Muscle of leg (tissue), 16 donors: ENCODE measurements at places on chromosomes 5 and 9.

- peak overlapping the region; percentile 80 for H3K4me3 ChIP-seq
- H3K27me3 ChIP-seq: peaks cover 6% of the 10 kb centered on the region
- no peaks in the 10 kb centered on the region for H3K36me3 ChIP-seq
- peak overlapping the region; percentile 72 for H3K27ac ChIP-seq
- H3K4me1 ChIP-seq: peaks cover 6% of the 10 kb centered on the region
Measured at GRCh38 chr5:56815658-56816545, 553 bp downstream of the MAP3K1 start.

- H3K27ac ChIP-seq: no peak overlapping the region
- H3K4me1 ChIP-seq: no peaks in the 10 kb centered on the region
- no peaks in the 10 kb centered on the region for H3K36me3 ChIP-seq
- H3K4me3 ChIP-seq: no peak overlapping the region
- H3K27me3 ChIP-seq: no peaks in the 10 kb centered on the region
- no peak for DNase-seq
Measured at GRCh38 chr9:79164406-79164805, 407.4 kb upstream of the TLE4 start.

GRCh38 chr5:60223342-60223741, 329.8 kb upstream of the PDE4D start:
- no peaks in the 10 kb centered on the region for H3K27me3 ChIP-seq
- H3K4me1 ChIP-seq: no peaks in the 10 kb centered on the region
- no peak for DNase-seq
- no peak overlapping the region for H3K27ac ChIP-seq
- H3K36me3 ChIP-seq: no peaks in the 10 kb centered on the region

DNA sequence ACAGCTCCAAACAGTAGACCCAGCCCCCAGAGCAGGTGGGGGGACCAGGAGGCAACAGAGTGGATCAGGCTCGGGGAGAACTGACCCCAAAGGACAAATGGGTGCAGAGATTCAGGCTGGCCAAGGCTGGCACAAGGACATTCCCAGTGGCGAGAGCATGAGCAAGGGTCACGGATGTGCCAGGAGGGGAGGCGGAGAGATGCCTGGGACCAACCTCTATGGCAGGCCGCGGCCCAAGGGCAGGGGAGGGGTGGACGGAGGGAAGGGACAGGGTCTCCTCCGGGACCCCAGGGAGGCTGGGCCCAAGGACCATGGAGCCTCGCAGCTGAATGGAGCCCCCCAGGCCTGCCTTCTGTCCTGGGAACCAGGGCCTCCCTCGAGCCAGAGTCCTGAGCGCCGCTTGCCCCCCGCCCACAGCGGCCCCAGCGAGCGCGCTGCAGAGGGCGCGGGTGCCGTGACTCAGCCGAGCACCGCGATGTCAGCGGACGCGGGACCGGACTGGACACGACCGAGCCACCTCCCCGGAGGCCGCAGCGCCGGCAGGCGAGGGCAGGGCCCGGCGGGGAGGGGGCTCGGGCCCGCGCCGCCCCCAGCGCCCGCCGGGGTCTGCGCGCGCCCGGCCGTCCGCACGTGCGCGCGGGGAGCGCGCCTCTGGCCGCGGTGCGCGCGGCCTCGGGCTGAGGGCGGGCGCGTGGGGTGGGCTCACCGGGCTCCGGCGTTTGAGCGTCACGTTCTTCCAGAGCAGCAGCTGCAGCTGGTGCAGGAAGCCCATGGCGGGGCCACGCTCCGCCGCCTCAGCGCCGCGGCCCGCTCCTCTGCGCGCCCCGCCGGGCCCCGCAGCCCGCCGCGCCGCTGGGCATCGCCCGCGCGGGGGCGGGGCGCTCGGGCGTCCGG, at the start of gene ABCA2:
TSS of gene ABCA2 (minus strand) at position 869 of the 894 bp plus-strand sequence. CDS start at position 772, 97 bp downstream.
- peak within 1 kb of the TSS; percentile 56 for H3K4me3 ChIP-seq
- H3K4me1 ChIP-seq: peaks cover 62% of the 10 kb centered on the region
- DNase-seq: no peak
- peaks cover 5% of the 10 kb centered on the region for H3K27me3 ChIP-seq
- H3K27ac ChIP-seq: no peak within 1 kb of the TSS

GRCh38 chr5:81065492-81065891, 105.3 kb downstream of the RASGRF2 start:
- no peak for DNase-seq
- H3K27me3 ChIP-seq: no peaks in the 10 kb centered on the region
- H3K36me3 ChIP-seq: no peaks in the 10 kb centered on the region
- no peaks in the 10 kb centered on the region for H3K4me1 ChIP-seq
- peak overlapping the region; percentile 20 for H3K27ac ChIP-seq

- H3K27ac ChIP-seq: no peak overlapping the region
- peaks cover 63% of the 10 kb centered on the region for H3K4me1 ChIP-seq
- no peak overlapping the region for H3K4me3 ChIP-seq
- no peak for DNase-seq
- no peaks in the 10 kb centered on the region for H3K27me3 ChIP-seq
Measured at GRCh38 chr5:132422720-132423437, 53.4 kb downstream of the SLC22A5 start.

DNA sequence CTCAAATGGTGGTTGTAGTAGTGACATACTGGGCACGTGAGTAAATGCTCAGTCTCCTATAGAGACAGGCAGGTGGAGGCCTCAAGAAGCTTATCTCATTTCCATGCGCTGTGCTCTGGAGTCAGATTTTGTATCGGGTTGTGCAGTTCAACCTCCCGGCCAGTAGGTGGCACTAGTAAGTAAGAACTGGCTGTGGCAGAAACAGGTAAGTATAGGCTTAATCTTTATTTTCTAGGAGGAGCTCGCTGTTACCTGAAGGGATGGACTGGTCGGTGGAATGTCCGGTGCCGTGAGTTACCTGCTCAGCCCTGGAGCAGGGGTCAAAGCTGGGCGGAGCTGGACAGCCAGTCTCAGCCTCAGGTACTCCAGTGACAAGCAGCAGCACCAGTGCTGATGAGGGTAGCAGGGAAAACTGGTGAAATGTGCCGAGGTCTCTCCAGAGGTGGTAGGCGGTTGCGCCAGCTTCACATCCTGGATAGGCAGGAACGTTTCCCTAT, 880.1 kb upstream of the SEMA6A start:
- no peaks in the 10 kb centered on the region for H3K4me1 ChIP-seq
- no peak overlapping the region for H3K27ac ChIP-seq
- H3K27me3 ChIP-seq: no peaks in the 10 kb centered on the region
- H3K36me3 ChIP-seq: no peaks in the 10 kb centered on the region
- DNase-seq: no peak

DNA sequence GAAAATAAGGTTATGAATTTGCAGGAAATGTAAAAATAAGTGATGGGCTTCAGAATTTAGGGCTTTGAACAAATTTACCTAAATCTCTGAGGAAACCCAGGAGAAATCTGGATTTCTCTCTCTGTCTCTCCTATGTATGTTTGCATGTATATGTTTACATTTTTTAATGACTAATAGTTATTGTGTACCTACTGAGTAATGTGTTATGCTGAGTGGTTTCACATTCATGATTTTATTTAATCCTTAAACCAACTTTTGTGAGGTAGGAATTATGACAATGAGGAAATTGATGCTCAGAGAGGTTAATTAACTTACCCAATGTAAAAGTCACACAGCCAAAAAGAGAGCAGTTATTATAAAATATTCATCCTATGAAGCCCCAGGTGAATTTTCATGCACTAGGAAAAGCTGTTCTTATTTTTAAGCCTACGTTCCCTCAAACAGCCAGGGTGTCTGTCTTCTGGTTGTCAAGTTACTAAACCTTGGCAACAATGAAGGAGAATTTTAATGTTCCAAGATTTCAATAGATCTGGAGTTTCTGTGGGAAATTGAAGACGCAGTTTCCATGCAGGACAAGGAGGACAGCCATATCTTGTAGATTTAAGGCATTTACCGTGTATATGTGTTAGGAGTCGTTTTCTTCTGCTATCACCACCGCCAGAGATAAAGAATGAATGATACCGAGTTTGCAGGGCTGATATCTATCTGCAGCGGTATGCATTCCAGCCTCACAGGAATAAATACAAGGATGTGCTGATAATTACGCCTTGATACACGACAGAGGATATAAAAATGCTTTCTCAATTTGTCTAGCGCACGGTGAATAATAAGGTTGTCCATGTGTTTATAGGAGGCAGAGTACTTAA, 484.8 kb downstream of the ZSWIM6 start:
- H3K27me3 ChIP-seq: peaks cover 2% of the 10 kb centered on the region
- H3K4me3 ChIP-seq: no peak overlapping the region
- H3K36me3 ChIP-seq: no peaks in the 10 kb centered on the region
- no peak overlapping the region for H3K27ac ChIP-seq
- no peak for DNase-seq

- H3K4me1 ChIP-seq: no peaks in the 10 kb centered on the region
- no peak for DNase-seq
- H3K36me3 ChIP-seq: no peaks in the 10 kb centered on the region
- no peak overlapping the region for H3K27ac ChIP-seq
Measured at GRCh38 chr9:107215381-107215780, 67.7 kb upstream of the RAD23B start.

GRCh38 chr5:120873083-120873482, 409.0 kb downstream of the PRR16 start:
- H3K27me3 ChIP-seq: no peaks in the 10 kb centered on the region
- no peak overlapping the region for H3K4me3 ChIP-seq
- no peaks in the 10 kb centered on the region for H3K36me3 ChIP-seq
- H3K4me1 ChIP-seq: no peaks in the 10 kb centered on the region

GRCh38 chr5:95102687-95103086, 182.2 kb downstream of the MCTP1 start:
- no peak overlapping the region for H3K27ac ChIP-seq
- no peaks in the 10 kb centered on the region for H3K36me3 ChIP-seq
- H3K4me3 ChIP-seq: no peak overlapping the region
- no peaks in the 10 kb centered on the region for H3K4me1 ChIP-seq

DNA sequence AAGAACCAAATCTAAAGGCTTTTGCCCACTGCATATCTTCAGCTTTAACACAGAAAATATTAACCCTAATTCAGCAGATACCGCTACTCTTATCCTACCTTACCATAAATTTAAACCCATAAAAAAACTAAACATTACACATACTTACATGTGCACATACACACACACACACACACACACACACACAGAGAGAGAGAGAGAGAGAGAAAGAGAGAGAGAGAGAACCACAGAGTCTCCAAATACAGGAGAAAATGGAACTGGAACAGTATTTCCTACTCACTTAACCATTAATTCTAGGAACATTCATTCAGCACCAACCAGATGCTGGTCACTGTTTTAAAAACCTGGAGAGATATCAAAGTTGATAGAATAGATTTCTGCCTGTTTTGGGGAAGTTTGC, 53.7 kb downstream of the EFNA5 start:
- no peak overlapping the region for H3K4me3 ChIP-seq
- H3K36me3 ChIP-seq: no peaks in the 10 kb centered on the region
- H3K4me1 ChIP-seq: no peaks in the 10 kb centered on the region
